Heart right ventricle (tissue), 16 donors: ENCODE measurements at places on chromosomes 1 and 21. TPM values are rescaled to one million over a fixed set of nuclear protein-coding genes. Genes with fewer than 3 reads are reported as not detected.

The KCNT2 gene
- total RNA-seq, result 0.85 TPM

The SPRR2F gene
- not detected for total RNA-seq

GRCh38 chr1:15916417-15916816, 59.5 kb downstream of the ZBTB17 start:
- no peak for DNase-seq
- no peaks in the 10 kb centered on the region for H3K4me1 ChIP-seq
- no peak overlapping the region for H3K4me3 ChIP-seq
- peaks cover 100% of the 10 kb centered on the region for H3K36me3 ChIP-seq

The MANEAL gene
- total RNA-seq, result 2.2 TPM
